ENCODE measurements at places on chromosomes 1 and 21. TPM values are rescaled to one million over a fixed set of nuclear protein-coding genes. Genes with fewer than 3 reads are reported as not detected.

C8A gene
- total RNA-seq: not detected

CD101 gene
- not detected for total RNA-seq

SCYL3 gene
- 18.0 TPM for total RNA-seq

LRRC71 gene
- total RNA-seq: not detected

UBE2U gene
- total RNA-seq: not detected

LMX1A gene
- not detected for total RNA-seq

All from naive thymus-derived CD8-positive, alpha-beta T cell (primary cell).